ENCODE measurements at places on chromosomes 4 and X. TPM values are rescaled to one million over a fixed set of nuclear protein-coding genes. Genes with fewer than 3 reads are reported as not detected.
A peak's percentile ranks its signal among the peaks of the same experiment; 100 is the strongest.

- DNase-seq, result no peak
Measured at GRCh38 chrX:42837747-42838146, 59.8 kb upstream of the PPP1R2C start.

DNA sequence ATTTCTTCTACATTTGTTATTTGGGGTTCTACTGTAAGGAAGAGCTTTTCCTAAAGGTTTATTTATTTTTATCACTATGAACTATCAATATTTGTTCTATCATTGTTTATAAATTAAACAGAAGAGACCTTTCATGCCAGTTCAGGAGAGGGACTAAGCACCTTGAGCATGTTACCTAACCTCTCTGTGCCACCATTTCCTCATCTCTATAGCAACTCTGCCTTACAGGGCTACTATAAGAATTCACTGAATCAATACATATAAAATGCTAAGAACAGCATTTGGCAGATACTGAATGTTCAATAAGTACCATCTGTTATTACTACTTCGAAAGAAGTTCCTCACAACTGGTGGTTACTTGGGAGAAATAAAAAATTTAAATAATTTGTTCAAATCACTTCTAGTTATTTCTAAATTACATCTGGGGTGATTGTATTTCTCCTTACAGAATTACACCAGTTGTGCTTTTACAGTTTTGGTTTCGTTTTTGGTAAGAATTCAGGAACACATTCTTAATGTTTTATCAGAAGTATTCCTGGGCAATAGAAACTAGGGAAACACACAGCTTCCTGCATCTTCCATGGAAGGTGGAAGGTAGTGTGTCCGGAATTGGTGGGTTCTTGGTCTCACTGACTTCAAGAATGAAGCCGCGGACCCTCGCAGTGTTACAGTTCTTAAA lies 32.9 kb downstream of the EREG start:
- no peak for DNase-seq

Gene BEX3
- polyA plus RNA-seq, result 494 TPM

Gene FMR1NB
- 0.25 TPM for polyA plus RNA-seq

GRCh38 chr4:185773419-185773818 lies 38.6 kb downstream of the SORBS2 start:
- DNase-seq, result no peak

DNA sequence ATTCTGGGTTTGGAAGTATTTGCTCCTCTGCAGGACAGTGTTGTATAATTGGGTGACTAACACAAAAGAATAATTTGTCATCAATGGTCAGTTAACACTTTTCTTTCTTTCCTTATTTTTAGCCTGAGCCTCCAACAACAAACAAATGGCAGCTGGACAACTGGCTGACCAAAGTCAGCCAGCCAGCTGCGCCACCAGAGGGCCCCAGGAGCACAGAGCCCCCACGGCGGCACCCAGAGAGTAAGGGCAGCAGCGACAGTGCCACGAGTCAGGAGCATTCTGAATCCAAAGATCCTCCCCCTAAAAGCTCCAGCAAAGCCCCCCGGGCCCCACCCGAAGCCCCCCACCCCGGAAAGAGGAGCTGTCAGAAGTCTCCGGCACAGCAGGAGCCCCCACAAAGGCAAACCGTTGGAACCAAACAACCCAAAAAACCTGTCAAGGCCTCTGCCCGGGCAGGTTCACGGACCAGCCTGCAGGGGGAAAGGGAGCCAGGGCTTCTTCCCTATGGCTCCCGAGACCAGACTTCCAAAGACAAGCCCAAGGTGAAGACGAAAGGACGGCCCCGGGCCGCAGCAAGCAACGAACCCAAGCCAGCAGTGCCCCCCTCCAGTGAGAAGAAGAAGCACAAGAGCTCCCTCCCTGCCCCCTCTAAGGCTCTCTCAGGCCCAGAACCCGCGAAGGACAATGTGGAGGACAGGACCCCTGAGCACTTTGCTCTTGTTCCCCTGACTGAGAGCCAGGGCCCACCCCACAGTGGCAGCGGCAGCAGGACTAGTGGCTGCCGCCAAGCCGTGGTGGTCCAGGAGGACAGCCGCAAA lies 106.0 kb downstream of the KLHL8 start:
- DNase-seq, result no peak

- no peak for DNase-seq
Measured at GRCh38 chr4:65341557-65341956, 328.7 kb downstream of the EPHA5 start.

- no peak for DNase-seq
Measured at GRCh38 chrX:134761788-134762187, 103.5 kb upstream of the PLAC1 start.

DNA sequence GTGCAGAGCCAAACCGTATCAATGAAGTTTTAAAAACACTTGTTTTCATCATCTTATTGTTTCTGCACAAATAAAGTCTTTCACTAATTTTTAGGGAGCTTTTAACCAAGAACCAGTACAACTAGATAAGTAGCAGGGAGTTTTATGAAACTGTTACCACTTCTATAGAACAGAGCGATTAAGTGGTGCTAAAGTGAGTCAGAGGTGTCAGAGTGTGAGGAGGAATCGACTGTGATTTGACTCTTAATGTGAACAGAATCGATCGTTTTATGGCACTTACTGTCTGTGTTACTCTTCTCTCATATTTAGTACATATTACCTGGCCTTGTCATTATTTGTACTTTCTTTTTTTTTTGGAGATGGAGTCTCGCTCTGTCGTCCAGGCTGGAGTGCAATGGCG lies 43.3 kb downstream of the PDK3 start:
- DNase-seq, result no peak

DNA sequence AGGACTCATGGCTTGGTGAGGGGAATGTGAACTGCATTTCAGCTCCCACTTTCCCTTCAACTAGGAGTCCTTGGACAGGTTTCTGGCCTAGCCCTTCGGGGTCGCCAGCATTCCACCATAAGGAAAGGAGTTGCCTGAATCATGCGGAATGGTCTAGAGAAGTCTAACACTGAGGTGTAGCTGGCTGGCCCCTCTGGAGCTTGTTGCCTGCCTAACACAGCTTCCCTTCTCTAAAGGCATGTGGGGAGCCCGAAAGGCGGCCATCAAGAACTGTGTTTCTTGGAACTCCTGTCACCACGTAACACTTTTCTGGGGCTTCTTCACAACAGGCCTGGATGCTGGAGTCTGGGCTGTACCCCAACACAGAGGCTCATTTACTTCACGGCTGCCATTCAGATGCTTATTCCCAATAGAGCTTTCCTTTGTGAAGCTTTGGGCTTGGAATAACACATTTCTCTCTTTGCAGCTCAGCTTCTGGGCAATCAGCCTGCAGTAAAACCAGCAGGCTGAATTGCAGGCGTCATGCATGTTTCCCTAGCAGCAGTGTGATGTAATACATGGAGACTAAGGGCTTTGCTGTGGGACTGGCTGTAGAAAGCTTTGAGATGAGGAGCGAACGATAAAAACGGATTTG lies 5.4 kb downstream of the GABRQ start:
- DNase-seq, result no peak

GRCh38 chr4:148539387-148539786 lies 97.2 kb upstream of the NR3C2 start:
- no peak for DNase-seq

DNA sequence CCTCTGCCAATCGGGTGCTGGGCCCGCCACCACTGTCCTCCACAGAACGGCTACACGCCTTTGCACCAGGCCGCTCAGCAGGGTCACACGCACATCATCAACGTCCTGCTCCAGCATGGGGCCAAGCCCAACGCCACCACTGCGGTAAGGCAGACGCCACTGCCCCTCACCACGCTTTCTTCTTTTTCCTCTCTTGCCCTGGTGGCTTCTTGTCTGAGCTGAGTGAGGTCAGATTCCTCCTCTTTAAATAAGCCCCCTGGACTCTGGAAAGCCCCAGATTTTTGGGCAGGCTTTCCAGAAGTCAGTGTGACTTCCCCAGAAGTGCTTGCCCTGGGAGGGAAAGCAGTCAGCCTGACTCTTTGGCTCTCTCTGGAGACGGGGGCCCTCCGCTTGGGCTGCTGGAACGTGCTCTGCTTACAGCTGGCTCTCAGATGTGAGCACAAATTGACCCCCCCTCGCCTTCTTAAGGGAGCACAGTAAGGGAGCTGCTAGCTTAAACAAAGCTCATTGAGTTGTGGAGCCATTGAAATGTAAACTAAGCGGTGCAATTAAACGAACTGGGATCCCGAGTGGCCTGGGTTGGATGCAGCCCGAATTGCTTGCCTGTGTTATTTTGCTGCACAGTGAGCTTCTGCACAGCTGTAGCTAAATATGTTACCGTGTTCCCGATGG lies 243.1 kb downstream of the ANK2 start:
- no peak for DNase-seq

Gene HTRA3
- polyA plus RNA-seq, result 11.7 TPM

DNA sequence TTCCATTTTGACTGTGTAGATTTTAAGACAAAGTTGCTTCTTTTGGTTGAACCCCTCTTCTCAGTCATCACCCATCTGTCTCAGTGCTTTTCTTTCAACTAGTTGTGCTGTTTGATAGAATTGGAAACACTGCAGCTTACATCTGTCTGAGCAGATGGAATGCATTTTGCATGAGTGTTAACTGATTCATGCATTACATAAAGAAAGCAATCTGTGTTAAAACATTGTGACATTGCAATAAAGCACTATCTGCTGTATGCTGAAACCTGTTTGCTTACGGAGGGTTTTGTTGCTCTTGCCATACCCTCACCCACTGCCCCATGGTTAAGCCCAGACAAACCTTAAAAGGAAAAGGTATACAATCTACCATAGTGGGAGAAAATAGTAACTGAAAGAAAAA lies 47.4 kb downstream of the NRK start:
- DNase-seq, result no peak

- DNase-seq, result no peak
Measured at GRCh38 chr4:144104509-144105130, 35.9 kb downstream of the GYPA start.

Gene RNF212
- 14.6 TPM for polyA plus RNA-seq

DNA sequence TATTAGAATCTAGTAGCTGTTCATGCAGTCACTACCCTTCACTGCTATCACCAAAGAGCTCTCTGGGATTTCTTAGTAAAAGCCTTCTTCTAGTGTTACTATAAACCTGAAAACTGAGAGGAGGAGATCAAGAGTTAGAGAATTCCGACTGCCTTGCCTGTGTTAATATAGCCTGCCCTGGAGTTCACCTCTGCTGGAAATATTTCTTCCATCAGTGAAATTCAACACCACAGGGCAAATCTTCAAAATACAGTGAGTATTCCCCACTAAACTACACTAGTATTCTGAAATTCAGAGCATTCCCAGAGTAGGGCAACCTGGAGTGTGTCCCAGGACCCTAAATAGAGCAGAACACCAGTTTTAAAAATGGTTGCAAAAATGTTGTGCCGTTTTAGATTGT lies 301.1 kb downstream of the ARHGAP24 start:
- DNase-seq, result no peak

- no peak for DNase-seq
Measured at GRCh38 chr4:68469482-68469881, 22.2 kb downstream of the TMPRSS11E start.

DNA sequence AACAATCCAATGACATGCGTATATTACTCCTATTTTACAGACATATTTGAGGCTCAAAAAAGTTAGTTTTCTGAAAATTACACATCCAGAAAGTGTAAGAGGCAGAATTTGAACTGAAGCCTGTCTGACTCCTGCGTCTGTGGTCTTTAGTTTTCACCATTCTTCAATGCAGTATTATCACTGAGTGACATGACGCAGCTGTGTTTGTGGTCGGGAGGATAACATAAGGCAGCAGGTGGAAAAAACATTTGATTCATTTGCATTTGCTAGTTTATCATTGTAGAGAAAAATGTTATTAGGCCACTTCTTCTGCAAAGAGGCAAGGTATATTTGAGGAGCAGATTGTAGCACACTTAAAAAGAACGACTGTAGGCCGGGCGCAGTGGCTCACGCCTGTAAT lies 186.7 kb downstream of the TENM3 start:
- DNase-seq, result no peak

Gene MAP9
- polyA plus RNA-seq, result 30.8 TPM

- no peak for DNase-seq
Measured at GRCh38 chr4:116880625-116881024, 204.8 kb downstream of the TRAM1L1 start.

Gene HMX1
- not detected for polyA plus RNA-seq

Gene PRKG2
- 1.6 TPM for polyA plus RNA-seq

- DNase-seq, result no peak
Measured at GRCh38 chrX:111411557-111411956, 435 bp downstream of the DCX start.

GRCh38 chr4:155762334-155762733 lies 3.5 kb downstream of the GUCY1B1 start:
- no peak for DNase-seq

GRCh38 chr4:66852843-66853242 lies 692.5 kb downstream of the CENPC start:
- no peak for DNase-seq

DNA sequence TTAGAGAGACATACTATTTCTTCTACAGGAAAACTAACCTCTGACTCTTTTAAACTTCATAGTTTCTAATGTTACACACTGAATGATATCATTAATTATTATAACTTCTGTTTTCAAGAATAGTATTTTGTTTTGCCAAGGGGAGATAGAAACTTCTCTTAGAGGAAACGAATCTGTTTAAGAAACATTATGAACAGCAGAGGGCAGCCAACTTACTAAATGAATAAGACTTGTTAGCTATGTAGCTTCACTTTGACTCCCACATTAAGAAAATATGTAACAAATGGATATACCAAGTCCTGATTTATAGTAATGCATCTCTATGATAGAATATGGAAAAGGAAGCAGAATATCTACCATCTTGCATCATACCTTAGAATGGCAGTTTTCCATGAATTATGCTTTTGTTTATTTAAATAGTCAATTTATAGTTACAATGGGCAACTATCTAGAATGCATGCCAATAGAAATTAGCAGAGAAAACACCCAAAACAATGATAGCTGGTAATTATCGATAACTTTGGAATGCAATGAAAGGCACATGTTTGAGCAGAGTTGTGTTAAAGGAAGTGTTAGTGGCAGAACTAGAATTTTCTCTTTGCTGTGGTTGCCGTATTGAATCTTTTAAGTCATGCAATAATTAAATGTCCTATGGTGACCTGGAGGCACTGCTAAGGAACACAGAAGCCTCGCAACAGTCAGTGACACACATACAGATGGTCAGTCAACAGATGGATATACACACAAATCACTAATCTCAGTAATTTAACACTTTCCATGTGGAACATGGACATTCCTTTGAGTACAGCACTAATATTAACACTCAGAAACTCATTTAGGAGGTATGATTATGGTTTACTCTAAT lies 105.7 kb upstream of the PDLIM3 start:
- peak; percentile 18 for DNase-seq

DNA sequence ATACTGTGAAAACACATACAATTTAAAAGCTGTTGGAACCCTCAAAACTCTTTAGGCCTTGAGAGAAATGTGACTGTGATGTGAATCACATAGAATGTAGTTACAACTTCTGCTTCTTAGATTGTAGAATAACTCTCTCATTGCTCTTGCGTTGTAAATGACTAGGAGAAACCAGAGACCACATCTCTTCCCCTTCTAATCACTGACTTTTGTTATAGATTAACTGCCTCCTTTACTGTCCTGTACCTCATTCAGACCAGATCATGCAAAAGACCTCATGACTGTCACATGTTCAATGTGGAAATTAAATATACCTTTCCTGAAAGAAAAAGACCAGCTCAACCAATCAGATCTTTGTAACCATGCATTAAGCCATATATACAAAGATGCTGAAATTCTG lies 43.2 kb upstream of the NEIL3 start:
- DNase-seq, result no peak

GRCh38 chr4:176042195-176042594 lies 23.4 kb upstream of the WDR17 start:
- DNase-seq, result no peak

Data from left renal cortex interstitium (tissue), 4 donors.